ENCODE measurements at places on chromosomes 5 and 9.

- DNase-seq = no peak
These were observed 11.4 kb downstream of the CEP72 start for GRCh38 chr5:623531-623930.

GRCh38 chr5:143635146-143635752, 176.7 kb upstream of the HMHB1 start:
- DNase-seq = no peak

DNA sequence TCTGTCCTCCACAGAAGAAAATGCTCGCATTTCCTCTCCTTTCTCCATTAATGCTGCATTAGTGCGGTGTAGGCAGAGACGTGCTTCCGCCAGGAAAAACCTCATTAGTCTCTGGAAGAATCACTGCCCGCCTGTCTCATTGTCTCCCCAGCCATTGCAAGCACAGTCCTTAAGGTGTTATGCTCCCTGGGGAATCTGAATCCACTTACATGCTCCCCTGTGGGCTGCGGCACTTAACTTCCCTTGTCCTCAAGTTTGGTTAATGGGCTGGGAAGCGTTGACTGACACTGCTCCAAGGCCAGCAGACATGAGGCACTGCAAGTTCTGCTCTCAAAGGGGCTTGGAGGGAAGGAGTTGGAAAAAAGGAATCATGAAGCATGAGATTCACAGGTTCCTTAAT, 41.6 kb downstream of the TARS1 start:
- DNase-seq = no peak

- no peak for DNase-seq
These were observed 2125.8 kb upstream of the WWC1 start for GRCh38 chr5:166165596-166165995.

DNA sequence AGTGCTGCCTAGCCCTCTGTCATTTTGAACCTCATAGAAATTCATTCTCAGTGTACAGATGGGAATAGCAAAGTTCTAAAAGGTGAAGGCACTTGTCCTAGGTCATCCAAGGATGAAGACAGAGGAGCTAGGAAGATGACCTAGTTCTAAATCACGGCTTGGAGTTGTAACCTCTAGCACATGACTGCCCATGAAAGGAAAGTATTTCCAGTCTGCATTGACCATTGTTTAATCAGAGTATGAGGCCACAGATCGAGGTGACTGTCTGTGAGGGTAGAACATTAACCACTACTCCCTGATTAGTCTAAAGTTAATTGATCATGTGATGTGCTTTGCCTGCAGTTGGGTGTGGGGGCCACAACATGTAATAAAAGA, 674 bp upstream of the TNFSF15 start:
- no peak for DNase-seq

DNA sequence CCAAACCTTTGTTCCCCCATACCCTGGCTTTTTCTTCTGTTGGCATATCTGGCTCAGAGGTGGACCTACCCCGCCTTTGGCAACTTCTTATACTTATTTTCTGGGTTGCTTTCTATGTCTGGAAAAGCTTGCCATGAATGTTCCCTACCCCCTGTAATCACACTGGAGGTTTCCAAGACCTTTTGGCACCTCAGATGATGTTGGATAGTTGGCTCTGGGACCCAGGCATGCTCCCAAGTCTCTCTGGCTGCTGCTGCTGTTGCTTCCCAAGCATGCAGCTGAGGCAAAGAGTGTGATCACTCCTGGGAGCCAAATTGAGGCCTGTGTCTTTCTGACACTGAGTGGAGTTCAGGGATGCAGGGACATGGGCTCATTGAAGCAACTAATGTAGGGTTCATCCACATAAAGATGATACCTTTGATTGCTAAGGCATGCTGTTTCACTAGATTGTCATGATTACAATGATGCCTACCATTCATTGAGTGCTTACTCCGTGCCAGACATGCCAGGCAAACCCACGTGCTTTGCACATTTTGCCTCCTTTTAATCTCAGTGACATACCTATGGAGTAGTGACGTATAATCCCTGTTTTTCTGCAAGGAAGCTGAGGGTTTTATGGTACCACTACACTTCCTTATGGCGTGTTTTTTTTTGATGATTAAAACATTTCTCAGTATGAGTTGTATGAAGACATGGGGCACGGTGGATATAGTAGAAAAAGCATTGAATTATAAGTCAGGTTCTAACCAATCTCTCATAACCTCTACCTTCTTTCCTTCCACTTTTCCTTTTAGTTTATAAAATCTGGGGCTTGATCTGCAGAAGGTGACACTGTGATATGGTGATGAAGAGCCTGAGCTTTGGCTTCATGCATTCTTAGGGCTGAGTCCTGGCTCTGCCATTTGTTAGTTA, 73.1 kb downstream of the ARHGAP26 start:
- no peak for DNase-seq

DNA sequence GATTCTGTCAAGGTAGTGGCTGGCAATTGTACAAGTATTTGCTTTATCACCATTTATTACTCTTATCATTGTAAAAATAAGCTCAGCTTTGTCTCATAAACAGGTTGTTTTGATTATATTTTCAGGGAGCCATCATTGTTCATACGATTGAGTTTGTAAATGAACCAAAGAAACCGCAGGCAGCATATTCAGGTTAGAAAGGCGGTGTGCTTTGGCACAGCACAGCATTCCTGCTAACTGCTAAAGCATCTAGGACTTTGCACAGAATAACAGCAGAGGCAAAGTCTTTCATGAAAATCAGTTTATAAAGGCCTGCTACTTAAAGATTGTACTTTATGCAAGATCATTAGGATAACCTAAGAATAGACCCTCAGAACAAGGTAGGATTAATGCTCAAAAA, 281.5 kb upstream of the SLC24A2 start:
- DNase-seq = no peak

- no peak for DNase-seq
These were observed 31.1 kb upstream of the FGF1 start for GRCh38 chr5:142716963-142717362.

GRCh38 chr9:19700699-19701098, 88.1 kb downstream of the SLC24A2 start:
- no peak for DNase-seq

GRCh38 chr9:105038051-105038450, 110.1 kb upstream of the ABCA1 start:
- no peak for DNase-seq

GRCh38 chr5:101430551-101430950, 527.5 kb upstream of the ST8SIA4 start:
- DNase-seq = no peak

DNA sequence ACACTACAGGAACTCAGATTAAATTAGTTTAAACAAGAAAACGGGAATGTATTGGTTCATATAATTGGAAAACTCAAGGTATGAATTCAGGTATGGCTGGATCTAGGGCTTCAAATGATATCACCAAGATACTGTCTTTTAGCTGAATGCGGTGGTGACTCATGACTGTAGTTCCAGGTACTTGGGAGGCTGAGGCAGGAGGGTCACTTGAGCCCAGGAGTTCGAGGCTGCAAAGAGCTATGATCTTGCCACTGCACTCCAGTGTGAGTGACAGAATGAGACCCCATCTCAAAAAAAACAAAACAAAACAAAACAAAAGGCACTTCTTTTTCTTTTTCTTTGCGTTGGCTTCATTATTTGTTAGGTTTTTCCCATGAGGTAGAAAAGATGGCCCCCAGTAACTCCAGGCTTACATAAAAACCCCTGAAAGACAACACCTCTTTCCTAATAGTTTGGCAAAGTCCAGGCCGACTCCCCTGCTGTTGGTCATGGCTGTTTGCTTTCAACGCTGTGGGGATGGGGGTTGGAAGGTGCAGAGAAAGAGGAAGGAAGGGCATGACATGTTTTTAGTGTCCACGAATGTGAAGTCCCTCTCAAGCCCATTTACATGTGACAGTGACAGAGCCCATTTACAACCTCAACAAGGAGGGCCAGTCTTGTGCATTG, 39.8 kb upstream of the CRB2 start:
- no peak for DNase-seq

DNA sequence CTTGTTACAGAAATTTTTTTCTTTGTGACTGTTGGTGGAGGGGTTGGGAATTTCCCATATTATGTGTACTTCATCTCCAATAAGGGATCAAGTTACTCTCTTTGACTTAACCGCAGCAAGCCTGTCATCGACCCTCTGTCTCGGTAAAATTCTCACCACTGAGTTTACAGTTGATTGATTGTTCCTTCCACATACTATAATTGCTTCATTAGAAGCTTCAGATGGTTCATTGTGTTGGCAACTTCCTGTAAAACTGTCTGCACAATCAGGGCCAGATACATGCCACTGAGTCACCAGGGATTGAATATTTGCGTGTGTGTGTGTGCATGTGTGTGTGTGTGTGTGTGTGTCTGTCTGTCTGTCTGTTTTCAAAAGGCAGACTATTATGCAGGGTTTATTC, 176.6 kb downstream of the ZNF462 start:
- no peak for DNase-seq

- DNase-seq = no peak
These were observed 54.8 kb downstream of the CAMK4 start for GRCh38 chr5:111278858-111279504.

DNA sequence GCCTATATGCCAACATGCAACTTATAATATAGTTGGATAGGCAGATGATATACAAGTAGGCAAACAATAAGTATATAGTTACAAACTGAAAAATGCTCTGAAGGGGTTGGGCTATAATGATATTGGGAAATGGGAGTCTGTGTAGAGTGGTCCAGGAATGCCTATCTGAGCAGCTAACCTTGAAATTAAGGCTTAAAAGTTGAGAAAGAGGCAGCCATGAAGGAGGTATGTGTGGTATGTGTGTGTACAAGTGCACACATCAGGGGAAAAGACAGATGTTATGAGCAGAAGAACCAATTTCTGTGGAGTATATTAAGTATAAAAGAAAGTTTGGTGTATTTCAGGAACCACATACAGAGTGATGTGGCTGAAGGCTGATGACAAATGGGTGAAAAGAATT, 154.9 kb upstream of the PAPPA start:
- DNase-seq = no peak

GRCh38 chr5:110019119-110019518, 329.4 kb downstream of the MAN2A1 start:
- no peak for DNase-seq

DNA sequence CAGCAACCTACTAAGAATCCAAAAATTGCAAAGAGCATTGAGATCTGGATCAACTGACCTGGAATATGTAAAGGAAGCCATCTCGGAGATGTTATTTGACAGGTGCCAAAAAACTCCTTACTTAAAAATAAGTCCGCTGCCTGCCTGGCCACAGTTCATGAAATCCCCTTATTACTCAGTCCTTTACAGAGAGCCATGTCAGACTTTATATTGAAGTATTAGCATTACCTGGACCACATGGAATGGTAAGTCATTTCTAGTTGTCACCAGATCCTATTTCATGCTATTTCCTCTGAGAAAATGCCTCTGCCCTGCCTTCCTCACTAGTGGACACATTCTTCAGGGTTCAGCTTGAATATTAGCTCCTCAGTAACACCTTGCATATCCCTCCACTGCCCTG, 115.7 kb downstream of the DEPDC1B start:
- no peak for DNase-seq
